ENCODE measurements at places on chromosomes 4 and X.

DNA sequence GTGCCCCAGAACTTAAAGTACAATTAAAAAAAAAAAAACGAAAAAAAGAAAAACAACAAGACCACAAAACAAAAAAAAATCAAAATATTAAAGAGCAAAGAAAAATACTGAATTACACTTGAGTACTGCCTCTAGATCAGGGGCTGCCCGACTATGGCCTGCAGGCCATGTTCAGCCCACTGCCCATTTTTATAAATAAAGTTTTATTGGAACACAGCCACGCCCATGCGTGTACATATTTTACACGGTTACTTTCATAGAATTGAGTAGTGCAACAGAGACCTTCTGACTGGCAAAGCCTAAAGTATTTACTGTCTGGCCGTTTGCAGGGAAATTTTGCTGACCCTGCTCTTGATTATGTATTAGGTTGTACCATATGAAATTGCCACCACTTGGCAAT lies 130.5 kb downstream of the ATXN3L start:
- no peak for DNase-seq

GRCh38 chrX:86133761-86134160 lies 14.5 kb upstream of the DACH2 start:
- peak; percentile 12 for DNase-seq

- DNase-seq: no peak
Observed at GRCh38 chr4:132792310-132792709, 356.8 kb upstream of the PCDH10 start.

GRCh38 chrX:100208076-100208475 lies 202.0 kb downstream of the PCDH19 start:
- DNase-seq: no peak

- no peak for DNase-seq
Observed at GRCh38 chrX:42096265-42096920, 173.0 kb upstream of the CASK start.

GRCh38 chr4:48247142-48247877 lies 22.3 kb downstream of the TEC start:
- peak; percentile 80 for DNase-seq
